ENCODE measurements at places on chromosomes 7 and 10.

DNA sequence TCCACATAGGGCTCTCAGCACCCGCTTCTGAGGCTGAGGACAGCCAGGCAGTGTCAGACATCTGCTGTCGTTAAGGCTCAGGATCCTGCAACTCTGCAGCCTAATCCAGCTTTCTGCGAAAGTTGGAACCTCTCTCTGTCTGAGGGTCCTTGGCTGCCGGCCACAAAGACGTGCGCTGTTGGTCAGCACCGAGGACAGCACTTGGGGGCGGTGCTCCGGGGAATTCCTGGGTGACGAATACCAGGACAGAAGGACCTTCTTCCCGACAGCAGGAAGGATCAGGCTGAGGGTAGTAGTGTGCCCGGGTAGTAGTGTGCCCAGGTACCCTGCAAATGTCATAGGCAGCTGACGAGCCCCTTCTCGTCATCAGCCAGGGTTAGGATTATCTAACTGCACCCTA, 16.0 kb upstream of the RASGEF1A start:
- DNase-seq, result no peak

- no peak for DNase-seq
These were observed 24.1 kb upstream of the MAT1A start for GRCh38 chr10:80313523-80313922.

DNA sequence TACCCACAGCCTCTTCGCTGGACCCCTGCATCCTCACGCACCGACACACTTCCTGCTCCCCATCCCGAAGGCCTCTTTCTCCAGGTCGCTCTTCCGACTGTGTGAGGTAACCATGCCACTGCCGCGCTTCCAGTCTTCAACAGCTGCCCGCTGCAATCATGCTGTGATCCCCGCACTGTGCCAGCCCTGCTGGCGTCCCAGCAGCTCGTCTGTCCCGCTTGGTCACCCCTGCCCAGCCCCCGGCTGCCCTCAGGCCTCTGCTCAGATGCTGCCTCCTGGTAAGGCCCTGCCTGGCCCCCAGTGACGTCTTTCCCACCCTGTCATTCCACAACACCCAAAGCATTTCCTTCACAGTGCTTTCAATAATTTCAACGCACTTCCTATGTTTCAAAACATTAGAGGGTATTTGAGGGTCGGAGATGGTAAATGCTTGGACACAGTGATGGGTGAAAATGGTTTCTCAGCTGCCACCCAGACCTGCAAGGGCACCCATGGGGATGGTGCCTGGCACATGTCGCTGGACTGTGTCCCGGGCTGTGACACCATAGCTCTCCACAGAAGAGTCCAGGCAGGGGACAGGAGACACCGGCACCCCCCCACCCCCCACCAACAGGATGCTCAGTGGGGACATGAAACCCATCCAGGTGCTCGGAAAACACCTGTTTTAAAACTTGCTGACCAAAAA, 125.2 kb downstream of the MAD1L1 start:
- DNase-seq, result no peak

DNA sequence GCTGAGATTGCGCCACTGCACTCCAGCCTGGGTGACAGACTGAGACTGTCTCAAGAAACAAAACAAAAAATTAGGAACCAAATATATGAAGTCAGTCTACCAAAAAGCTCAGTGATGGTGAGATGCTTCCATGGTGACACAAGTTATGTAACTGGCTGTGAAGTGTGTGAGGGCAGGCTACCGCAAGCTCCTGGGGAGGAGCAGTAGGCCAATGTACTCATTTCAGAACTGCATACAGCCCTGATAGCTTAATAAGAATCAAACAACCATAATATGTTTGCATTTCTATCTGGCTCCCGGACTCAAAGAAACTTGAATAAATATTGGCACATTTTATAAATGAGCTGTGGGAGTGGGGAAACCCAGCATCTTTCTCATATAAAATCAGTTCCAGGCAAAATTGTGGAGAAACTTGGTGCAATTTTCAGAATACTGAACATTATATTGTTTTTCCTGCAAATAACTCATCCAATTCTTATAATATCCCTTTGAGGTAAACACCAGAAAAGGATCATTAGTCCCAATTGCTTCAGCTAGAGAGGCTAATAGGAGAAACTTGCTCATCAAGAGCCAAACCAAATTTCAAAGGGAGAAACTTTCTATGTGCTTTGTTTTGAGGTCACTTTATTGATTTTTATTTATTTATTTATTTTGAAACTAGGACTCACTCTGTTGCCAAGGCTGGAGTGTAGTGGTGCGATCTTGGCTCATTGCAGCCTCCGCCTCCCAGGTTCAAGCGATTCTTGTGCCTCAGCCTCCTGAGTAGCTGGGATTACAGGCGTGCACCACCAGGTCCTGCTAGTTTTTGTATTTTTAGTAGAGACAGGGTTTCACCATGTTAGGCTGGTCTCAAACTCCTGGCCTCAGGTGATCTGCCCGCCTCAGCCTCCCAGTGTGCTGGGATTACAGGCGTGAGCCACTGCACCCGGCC, 127.0 kb downstream of the SORCS1 start:
- no peak for DNase-seq

DNA sequence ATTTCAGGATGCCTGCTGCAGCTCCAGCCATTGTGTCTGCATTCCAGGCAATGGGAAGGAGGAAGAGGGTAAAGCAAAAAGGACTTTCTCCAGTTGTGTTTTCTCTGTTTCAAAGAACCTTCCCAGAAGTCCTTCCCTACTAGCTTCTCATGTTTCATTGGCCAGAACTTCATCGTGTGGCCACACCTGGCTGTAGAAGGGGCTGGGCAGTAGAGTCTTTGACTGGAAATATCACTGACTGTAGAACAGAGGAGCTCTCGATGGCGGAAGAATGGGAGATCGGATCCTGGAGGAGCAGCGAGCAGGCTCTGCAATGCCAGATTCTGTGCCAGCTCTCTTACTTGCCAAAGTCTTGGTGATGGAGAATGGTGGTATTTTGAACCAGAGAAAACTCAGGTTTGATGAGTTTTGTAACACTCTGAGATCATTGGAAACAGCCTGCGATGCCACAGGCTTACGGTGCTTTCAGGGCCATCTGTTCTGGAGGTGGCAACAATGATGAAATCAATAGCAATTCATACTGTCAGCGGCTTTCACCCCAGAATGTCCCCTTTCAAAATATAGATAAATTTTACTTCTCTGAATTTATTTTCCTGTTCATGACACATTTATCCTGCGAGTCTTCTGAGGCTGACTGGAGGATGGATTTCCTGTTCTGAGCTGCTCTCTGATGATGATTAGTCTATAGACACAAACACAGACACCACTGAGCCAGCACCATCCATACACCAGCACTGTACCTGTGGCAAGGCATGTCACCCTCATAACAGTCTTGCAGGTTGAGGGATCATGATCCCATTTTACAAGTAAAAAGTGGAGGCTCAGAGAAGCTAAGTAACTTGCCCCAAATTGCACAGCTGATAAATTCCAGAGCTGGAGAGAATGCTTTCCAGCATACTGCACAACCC, 204.2 kb downstream of the EMX2 start:
- no peak for DNase-seq

- no peak for DNase-seq
These were observed 33.3 kb downstream of the OR13A1 start for GRCh38 chr10:45282061-45282460.

GRCh38 chr7:78226059-78226719, 427.6 kb downstream of the PHTF2 start:
- DNase-seq, result no peak

GRCh38 chr10:45422866-45423659, 49.0 kb downstream of the ALOX5 start:
- no peak for DNase-seq

Measured in HTR-8/SVneo (cell line).